ENCODE measurements at places on chromosomes 4 and X.
A peak's percentile ranks its signal among the peaks of the same experiment; 100 is the strongest.

DNA sequence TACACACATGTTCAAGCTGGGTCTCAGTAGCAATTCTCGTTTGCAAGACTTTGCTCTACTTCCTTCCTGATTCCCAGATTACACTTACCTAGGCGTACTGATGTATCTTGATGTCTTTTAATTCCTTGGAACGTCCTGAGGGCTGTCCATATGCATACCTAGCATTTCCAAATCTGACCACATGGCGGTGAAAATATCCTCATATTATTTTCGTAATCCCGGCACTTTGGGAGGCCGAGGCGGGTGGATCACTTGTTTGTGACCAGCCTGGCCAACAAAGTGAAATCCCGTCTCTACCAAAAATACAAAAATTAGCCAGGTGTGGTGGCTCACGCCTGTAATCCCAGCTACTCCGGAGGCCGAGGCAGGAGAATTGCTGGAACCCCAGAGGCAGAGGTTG, 1786.3 kb upstream of the TENM3 start:
- DNase-seq, result no peak

GRCh38 chr4:21507439-21507838, 441.1 kb downstream of the KCNIP4 start:
- no peak for DNase-seq

GRCh38 chrX:106022238-106022637, 16.3 kb downstream of the SERPINA7 start:
- DNase-seq, result no peak

- no peak for DNase-seq
Measured at GRCh38 chr4:158860856-158861255, 92.0 kb downstream of the FNIP2 start.

GRCh38 chr4:102174719-102175189, 170.5 kb downstream of the SLC39A8 start:
- peak; percentile 43 for DNase-seq

DNA sequence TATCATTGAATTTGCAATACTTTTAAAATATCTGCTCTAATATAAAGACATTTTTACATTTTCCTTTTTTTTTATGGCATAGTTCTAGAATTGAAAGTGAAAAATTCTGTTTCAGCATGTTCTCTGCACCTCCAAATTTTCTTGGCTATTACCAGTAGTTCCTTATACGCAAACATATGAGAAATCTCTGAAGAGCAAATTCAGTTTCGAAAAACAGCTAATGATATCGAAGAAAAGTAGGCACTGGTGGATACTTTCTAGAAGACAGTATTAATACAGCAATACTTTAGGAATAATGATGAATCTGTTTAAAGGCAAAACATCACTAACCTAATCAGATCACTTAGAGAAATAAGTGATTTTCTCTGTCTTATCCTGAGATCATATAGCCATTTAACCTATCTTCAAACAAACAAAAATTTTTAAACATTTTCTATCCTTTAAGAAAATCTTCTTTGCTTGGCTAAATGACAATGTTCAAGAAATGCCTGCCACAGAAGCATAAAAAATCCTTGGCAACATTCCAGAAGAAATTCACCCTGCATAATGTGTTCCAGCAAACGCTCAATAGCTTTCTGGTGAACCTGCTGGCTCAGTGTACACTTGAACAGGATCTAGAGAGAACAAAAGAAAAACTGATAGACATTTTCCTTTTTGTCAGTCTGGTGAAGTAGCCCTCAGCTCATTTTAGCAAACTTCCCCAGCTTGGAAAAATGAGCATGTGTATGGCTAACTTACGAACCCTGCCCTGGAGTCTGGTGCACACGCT, 51.2 kb upstream of the KLF3 start:
- DNase-seq, result no peak

GRCh38 chr4:153822316-153822715, 33.4 kb upstream of the SFRP2 start:
- no peak for DNase-seq

GRCh38 chr4:186946136-186946535, 222.5 kb upstream of the FAT1 start:
- DNase-seq, result no peak
